ENCODE measurements at places on chromosomes 16 and 17. TPM values are rescaled to one million over a fixed set of nuclear protein-coding genes. Genes with fewer than 3 reads are reported as not detected.

DNA sequence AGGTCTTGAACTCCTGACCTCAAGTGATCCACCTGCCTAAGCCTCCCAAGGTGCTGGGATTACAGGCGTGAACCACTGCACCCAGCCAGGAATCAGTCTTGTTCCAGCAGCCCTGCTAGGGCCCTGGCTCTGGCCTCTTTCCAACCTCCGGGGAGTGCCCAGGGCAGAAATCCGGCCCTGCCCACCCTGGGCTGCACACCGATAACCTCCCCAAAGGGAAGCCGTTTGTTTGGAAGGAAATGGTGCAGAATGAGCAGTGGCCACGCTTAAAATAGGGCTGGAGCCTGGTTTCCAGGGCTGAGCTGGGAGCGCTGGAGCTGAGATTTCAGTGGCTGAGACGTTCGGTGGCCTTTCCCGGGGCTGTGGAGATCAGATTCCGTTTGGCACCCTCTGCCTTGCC, 17.8 kb upstream of the EMP2 start:
- no peak for DNase-seq

- DNase-seq, result peak; percentile 98
Observed at GRCh38 chr16:69888005-69888590, 63.0 kb upstream of the CLEC18A start.

DNA sequence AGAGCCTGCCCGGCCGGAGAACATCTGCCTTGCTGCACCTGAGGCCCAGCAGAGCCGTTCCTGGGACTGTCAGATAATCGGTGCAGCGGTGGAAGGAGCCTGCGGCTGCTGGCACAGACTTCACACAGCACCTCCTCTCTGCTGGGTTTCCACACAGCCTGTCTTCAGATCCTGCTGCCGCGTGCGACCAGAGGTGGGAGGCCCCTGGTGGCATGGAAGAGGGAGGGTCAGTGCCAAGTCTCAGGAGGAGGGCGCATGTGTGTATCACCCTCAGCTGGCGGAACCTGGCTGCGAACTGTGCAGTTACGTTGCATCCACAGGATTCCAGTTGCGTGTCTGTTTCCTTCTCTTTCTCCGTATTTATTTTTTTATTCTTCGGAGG, 3.3 kb downstream of the CDK5R1 start:
- DNase-seq, result no peak

DNA sequence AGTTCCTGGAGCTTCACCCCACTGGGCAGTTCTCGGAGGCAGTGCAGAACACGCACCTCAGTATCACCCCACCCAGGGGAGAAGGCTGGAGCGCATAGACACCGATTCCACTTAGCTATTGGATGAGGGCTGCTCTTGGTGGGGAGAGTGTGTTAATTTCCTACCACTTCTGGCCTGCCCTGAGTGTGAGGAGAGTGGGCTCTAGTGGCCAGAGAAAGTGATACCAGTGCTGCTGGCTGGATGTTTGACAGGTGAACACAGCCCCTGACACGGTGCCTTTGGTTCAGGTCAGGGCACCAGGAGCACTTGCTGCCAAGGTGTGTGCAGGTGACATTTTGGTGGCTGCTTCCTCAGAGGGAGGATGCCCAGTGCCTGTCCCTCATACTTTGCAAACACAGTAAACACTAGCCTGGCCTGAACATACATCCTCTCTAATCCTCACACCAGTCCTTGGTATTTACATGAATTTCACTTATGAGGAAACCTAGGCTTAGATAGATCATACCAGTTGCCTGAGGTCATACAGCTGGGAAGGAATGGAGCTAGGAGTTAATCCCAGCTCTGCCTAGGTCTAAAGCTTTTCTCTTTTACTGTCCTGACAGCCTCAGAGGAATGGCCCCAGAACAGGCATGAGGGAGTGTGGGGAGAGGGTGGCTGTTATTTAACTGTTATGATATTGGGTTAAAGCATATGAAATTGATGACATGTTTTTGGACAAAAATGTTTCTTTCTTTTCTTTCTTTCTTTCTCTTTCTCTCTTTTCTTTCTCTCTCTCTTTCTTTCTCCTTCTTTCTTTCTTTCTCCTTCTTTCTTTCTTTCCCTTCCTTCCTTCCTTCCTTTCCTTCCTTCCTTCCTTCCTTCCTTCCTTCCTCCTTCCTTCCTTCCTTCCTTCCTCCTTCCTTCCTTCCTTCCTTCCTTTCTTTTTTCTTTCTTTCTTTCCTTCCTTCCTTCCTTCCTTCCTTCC, 21.0 kb upstream of the ITGAX start:
- DNase-seq, result peak; percentile 23

DNA sequence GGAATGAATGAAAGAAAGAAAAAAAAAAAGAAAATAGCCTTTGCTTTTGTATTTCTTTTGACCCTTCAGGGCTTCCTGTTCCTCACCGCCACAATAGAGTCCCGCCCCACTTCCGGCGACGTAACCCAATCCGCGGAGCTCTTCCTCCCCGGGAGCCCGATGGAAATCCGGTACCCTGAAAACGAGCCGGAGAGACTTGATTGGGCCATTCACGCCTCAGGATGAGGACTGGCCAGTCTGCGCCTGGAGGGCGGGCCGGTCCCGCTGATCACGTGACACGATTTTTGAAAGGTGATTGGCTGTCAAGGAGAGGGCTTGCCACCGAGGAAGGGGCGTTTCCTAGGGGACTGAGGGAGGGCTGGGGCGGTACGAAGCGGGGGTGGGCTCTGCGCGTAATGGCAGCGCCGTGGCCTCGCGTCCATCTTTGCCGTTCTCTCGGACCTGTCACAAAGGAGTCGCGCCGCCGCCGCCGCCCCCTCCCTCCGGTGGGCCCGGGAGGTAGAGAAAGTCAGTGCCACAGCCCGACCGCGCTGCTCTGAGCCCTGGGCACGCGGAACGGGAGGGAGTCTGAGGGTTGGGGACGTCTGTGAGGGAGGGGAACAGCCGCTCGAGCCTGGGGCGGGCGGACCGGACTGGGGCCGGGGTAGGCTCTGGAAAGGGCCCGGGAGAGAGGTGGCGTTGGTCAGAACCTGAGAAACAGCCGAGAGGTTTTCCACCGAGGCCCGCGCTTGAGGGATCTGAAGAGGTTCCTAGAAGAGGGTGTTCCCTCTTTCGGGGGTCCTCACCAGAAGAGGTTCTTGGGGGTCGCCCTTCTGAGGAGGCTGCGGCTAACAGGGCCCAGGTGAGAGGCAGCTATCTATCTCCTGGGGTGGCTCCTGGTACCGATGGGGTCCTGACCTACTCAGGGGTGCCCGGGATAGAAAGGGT, at the start of the genes PSME3IP1 and RSPRY1:
Gene PSME3IP1 (minus strand): TSS at position 95 of the 927 bp plus-strand sequence. CDS start 12,185 bp downstream, outside the sequence.
Gene RSPRY1 (plus strand): TSS at position 385 of the 927 bp plus-strand sequence. CDS start 18,330 bp downstream, outside the sequence.
- peak; percentile 98 for DNase-seq

DNA sequence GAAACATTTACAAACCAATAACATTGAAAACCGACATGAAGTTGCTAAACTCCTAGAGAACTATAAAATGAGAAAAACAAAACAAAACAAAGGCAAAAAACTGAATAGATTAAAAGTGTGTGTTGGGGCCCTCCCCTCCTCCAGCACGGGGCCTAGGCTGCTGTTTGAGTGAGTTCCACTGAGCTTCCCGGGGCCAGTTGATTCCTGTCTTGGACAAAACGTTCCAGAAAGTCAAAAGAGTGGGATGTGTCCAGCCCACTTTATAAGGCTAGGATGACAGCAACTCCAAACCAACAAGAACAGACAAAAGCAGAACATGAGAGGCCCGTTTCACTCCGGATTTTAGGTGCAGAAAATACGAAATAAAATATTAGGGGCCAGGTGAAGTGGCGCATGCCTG, 11.6 kb upstream of the CSNK1D start:
- no peak for DNase-seq

- DNase-seq, result no peak
Observed at GRCh38 chr17:18017958-18018357, 21.0 kb downstream of the ATPAF2 start.

- no peak for DNase-seq
Observed at GRCh38 chr16:5581908-5582307, 484.3 kb upstream of the EEF2KMT start.

The CAVIN1 gene
- total RNA-seq, result 256 TPM

The GP1BA gene
- total RNA-seq, result not detected

The FBXL19 gene
- total RNA-seq, result 25.7 TPM

The SPATA33 gene
- total RNA-seq, result 3.0 TPM
